Osteoblast (primary cell): ENCODE measurements at places on chromosomes 4 and X. TPM values are rescaled to one million over a fixed set of nuclear protein-coding genes. Genes with fewer than 3 reads are reported as not detected.

DNA sequence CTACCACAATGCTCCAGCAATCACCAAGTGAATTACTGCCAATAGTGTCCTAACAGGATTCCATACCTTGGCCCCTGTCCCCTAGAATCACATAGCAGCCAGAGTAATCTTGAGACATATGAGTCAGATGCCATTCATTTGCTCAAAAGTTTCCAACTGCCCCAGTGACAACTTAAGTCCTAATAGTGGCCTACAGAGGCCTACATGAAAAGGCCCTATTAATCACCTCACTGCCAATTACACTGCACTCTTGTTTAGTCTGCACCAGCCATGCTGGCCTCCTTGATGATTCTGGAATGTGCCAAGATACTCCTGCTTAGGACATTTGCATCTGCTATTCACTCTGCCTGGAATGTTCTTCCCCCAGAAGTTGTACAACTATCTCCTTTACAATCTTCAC lies 130.7 kb downstream of the NR3C2 start:
- no peaks in the 10 kb centered on the region for H3K36me3 ChIP-seq
- no peaks in the 10 kb centered on the region for H3K27me3 ChIP-seq
- no peak overlapping the region for H3K27ac ChIP-seq
- no peak for DNase-seq
- H3K4me1 ChIP-seq = no peaks in the 10 kb centered on the region

GRCh38 chrX:132908891-132909290 lies 49.5 kb downstream of the HS6ST2 start:
- H3K4me1 ChIP-seq = no peaks in the 10 kb centered on the region
- H3K4me3 ChIP-seq = no peak overlapping the region
- H3K36me3 ChIP-seq = no peaks in the 10 kb centered on the region
- no peak for DNase-seq
- no peak overlapping the region for H3K27ac ChIP-seq

- no peak for DNase-seq
- H3K27ac ChIP-seq = no peak overlapping the region
- H3K4me3 ChIP-seq = no peak overlapping the region
- no peaks in the 10 kb centered on the region for H3K27me3 ChIP-seq
- H3K36me3 ChIP-seq = peaks cover 9% of the 10 kb centered on the region
- peaks cover 14% of the 10 kb centered on the region for H3K4me1 ChIP-seq
Observed at GRCh38 chrX:41353985-41354384, 20.0 kb downstream of the DDX3X start.

GRCh38 chr4:175773566-175773965 lies 38.5 kb downstream of the GPM6A start:
- H3K27ac ChIP-seq = no peak overlapping the region
- no peak for DNase-seq
- no peaks in the 10 kb centered on the region for H3K36me3 ChIP-seq
- no peaks in the 10 kb centered on the region for H3K4me1 ChIP-seq
- no peaks in the 10 kb centered on the region for H3K27me3 ChIP-seq

DNA sequence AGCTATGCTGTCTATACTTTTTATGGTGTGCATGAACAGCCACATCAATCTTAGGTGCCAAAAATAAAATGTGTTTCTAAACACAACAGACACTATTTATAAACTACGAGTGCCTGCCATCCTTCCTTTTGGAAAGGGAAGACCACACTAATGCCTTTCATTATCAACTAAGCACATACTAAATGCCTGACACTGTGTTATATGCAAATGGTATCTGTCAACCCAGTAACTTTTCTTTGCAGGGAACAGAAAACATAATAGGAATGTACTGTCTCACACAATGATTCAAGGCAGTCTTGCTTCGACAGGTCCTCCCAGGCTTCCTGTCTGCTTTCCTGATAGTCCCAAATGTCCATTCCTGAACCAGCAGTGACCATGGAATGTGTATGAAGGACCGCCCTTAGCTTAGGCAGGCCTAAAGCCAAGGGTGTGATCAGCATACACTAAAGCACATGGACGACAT lies 43.8 kb downstream of the ADGRA3 start:
- no peaks in the 10 kb centered on the region for H3K27me3 ChIP-seq
- H3K27ac ChIP-seq = no peak overlapping the region
- peaks cover 21% of the 10 kb centered on the region for H3K4me1 ChIP-seq
- H3K36me3 ChIP-seq = no peaks in the 10 kb centered on the region

GRCh38 chr4:25234390-25235370 lies 847 bp downstream of the PI4K2B start:
- H3K27me3 ChIP-seq = no peaks in the 10 kb centered on the region
- H3K4me3 ChIP-seq = peak overlapping the region; percentile 95
- H3K27ac ChIP-seq = peak overlapping the region; percentile 75
- peaks cover 5% of the 10 kb centered on the region for H3K4me1 ChIP-seq
- DNase-seq = peak; percentile 96

- H3K27me3 ChIP-seq = no peaks in the 10 kb centered on the region
- no peaks in the 10 kb centered on the region for H3K36me3 ChIP-seq
- no peaks in the 10 kb centered on the region for H3K4me1 ChIP-seq
- H3K4me3 ChIP-seq = no peak overlapping the region
- no peak for DNase-seq
- no peak overlapping the region for H3K27ac ChIP-seq
Observed at GRCh38 chr4:95429416-95429815, 119.4 kb downstream of the UNC5C start.

DNA sequence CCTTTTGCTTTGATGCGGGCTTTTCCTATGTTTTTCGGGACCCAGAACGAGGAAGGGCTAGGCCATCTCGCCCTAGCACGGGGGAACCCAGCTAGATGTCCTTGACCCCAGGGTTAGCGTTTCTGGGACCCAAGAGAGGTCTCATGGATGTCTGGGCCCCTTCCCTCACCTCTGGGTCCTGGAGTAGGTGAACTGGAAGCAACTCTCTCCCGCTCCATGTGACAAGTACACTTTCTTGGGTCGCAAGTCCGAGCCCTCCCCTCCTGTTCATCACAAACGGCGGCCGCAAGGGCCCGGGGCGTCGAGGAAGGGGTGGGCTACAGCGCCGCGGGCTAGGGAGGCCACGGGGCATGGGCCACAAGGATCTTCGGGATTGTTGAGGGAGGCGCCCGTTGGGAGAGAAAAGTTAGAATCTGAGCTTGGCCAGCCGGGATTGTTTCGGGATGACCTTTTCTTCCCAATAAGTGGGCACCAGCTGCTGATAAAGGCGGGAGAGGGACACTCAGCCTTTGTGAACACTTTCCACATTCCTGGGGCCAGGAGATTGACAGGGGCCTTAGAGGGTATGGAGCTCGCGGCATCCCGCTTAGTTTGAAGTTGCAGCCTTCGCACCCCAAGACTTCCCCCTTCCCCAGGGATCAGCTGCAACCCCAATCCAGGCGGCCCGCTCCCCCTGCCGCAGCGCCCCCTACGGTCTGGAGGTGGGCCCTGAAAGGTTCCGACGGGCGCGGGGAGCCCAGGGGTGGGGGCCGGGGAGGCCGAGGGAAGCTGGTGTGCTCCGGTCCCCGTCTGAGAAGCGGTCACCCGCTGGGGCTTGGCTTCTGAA lies 136.9 kb upstream of the ZIC3 start:
- H3K27me3 ChIP-seq = peaks cover 20% of the 10 kb centered on the region
- no peaks in the 10 kb centered on the region for H3K4me1 ChIP-seq
- DNase-seq = no peak
- no peak overlapping the region for H3K27ac ChIP-seq
- no peak overlapping the region for H3K4me3 ChIP-seq

GRCh38 chr4:186738421-186738820 lies 14.8 kb upstream of the FAT1 start:
- DNase-seq = no peak
- peaks cover 10% of the 10 kb centered on the region for H3K4me1 ChIP-seq
- H3K4me3 ChIP-seq = no peak overlapping the region
- H3K27me3 ChIP-seq = no peaks in the 10 kb centered on the region

DNA sequence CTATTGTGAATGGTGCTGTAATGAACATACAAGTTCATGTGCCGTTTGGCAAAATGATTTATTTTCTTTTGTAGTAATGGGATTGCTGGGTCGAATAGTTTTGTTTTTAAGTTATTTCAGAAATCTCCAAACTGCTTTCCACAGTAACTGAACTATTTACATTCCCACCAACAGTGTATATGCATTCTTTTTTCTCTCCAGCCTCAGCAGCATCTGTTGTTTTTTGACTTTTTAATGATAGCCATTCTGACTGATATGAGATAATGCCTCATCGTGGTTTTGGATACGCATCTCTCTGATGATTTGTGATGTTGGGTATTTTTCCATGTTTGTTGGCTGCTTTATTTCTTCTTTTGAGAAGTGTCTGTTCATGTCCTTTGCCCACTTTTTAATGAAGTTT lies 246.3 kb upstream of the ADGRL3 start:
- H3K4me1 ChIP-seq = no peaks in the 10 kb centered on the region
- no peak for DNase-seq
- H3K36me3 ChIP-seq = no peaks in the 10 kb centered on the region

- H3K36me3 ChIP-seq = no peaks in the 10 kb centered on the region
- H3K4me1 ChIP-seq = peaks cover 19% of the 10 kb centered on the region
- H3K27ac ChIP-seq = no peak overlapping the region
- H3K27me3 ChIP-seq = peaks cover 2% of the 10 kb centered on the region
Observed at GRCh38 chr4:79621061-79621460, 213.0 kb upstream of the GK2 start.

DNA sequence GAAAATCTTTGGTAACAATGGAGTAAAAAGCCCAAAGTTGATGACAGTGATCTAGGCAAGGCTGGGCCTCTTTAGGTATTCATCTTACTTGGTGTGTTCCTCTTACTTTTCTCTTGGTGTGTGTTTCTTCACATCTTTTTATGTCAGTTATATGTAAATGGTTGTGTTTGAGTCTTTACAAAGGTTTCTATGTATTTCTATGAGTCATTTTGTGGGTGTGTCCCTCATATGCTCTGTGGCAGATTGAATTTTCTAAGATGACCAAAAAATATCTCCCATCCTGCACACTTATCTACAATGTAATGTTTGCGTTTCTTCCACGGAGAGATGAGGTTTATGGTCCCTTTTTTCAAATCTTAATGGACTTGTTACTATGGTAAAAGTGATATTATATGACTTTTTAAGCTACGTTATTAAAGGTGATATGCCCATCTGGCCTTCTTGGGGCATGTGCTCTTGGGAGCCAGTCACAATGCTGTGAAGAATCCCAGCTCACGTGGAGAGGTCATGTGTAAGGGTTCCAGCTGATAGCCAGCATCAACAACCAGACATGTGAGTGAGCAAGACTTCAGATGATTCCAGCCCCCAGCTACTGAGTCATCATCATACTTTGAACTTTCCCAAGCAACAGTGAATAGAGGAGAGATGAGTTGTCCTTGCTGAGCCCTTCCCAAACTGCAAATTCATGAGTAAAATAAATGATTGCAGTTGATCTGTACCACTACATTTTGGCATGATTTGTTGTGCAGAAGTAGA lies 126.9 kb downstream of the CBLL2 start:
- H3K4me3 ChIP-seq = no peak overlapping the region
- no peaks in the 10 kb centered on the region for H3K27me3 ChIP-seq
- no peak for DNase-seq
- no peaks in the 10 kb centered on the region for H3K36me3 ChIP-seq
- H3K27ac ChIP-seq = peak overlapping the region; percentile 3

DNA sequence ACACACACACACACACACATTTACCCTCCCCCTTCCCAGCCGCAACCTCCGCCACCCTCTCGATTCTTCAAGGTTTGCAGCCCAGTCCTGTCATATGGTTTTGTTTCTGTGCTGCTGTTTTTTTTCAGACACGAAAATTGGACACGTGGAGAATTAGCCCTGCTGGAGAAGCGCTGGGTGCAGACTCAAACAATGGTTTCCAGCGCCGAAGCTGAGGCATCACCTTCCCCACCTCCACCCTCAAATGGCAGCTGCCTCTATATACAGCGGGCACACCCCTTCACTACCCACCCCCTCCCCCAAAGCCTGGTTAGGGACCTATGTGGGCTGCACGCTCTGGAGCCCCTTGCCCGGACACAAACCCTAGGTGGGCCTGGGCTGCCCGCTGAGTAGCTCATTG lies 87.9 kb downstream of the BCOR start:
- no peak overlapping the region for H3K27ac ChIP-seq
- peaks cover 13% of the 10 kb centered on the region for H3K4me1 ChIP-seq
- H3K4me3 ChIP-seq = no peak overlapping the region
- H3K27me3 ChIP-seq = peaks cover 32% of the 10 kb centered on the region
- no peaks in the 10 kb centered on the region for H3K36me3 ChIP-seq
- peak; percentile 73 for DNase-seq

DNA sequence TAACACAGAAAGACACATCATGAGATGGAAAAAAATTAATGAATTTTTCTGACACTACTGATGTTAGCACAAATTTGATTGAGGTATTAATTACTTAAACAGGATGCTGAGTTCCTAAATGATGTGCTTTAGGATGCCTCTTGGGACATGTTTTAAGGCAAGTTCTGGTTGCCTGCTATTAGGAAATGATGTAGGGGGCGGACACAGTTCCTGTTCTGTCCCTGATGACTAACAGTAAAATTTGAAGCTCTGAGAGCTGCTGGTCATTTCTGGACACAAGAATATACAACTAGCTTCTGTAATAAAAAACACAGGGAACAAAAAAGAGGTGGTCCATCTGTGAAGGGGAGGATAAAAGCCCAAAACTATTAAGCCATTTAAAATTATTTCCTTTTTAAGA lies 163.2 kb upstream of the ETNPPL start:
- no peak overlapping the region for H3K4me3 ChIP-seq
- DNase-seq = no peak
- no peaks in the 10 kb centered on the region for H3K36me3 ChIP-seq
- no peaks in the 10 kb centered on the region for H3K27me3 ChIP-seq
- no peak overlapping the region for H3K27ac ChIP-seq

DNA sequence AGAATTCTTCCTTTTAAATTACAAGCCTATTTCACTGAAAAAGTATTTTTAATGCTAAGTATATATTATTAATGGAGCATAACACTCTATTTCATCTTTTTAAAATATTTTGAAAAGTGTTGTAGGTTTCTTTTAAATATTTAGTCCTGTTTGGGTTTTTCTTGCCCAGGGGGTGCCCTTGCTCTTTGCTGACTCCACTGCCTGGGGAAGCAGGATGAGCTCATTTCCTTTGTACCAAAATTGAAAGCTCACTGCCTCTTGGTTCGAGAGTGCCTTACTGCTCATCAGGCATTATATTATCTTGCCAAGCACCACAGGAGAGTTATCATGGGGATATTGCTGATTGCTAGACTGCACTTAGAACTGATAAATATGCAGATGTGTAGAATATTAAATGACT lies 819.2 kb downstream of the PCDH18 start:
- H3K36me3 ChIP-seq = no peaks in the 10 kb centered on the region
- H3K4me1 ChIP-seq = no peaks in the 10 kb centered on the region
- H3K4me3 ChIP-seq = no peak overlapping the region
- DNase-seq = peak; percentile 31

The ATP2B3 gene
- total RNA-seq = under 0.01 TPM in 1 of 2 replicates, not detected in the other

The RAB40AL gene
- total RNA-seq = 0.72 and 0.88 TPM in 2 replicates

The DRD5 gene
- not detected in 2 replicates for total RNA-seq
